Small intestine (tissue), 16 donors: ENCODE measurements at places on chromosomes 2 and 18.

GRCh38 chr18:47264308-47264700 is 12.8 kb upstream of the SKOR2 start:
- no peak overlapping the region for H3K4me3 ChIP-seq
- H3K27me3 ChIP-seq, result peaks cover 68% of the 10 kb centered on the region
- DNase-seq, result no peak
- no peaks in the 10 kb centered on the region for H3K4me1 ChIP-seq

GRCh38 chr2:70569559-70569958 is 15.9 kb upstream of the TGFA start:
- H3K36me3 ChIP-seq, result no peaks in the 10 kb centered on the region
- no peak overlapping the region for H3K27ac ChIP-seq
- H3K27me3 ChIP-seq, result no peaks in the 10 kb centered on the region
- H3K4me3 ChIP-seq, result no peak overlapping the region
- no peaks in the 10 kb centered on the region for H3K4me1 ChIP-seq
- no peak for DNase-seq

DNA sequence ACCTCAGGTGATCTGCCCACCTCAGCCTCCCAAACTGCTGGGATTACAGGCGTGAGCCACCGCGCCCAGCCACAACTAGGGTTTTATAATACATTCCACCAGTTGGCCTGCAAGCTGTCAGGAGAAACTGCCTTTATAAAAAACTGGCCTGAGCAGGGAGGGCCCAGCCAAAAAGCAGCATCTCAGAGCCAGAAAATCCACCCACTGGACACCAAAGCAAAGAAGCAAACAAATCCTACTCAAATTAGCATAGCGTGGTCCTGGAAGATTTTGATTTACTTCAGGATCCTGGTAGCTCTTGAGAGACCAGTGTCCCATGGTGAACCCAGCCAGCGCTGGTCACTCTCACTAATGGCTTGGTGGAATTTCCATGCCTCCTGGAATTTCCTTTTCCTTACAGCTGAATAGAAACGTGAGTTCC is 60.0 kb upstream of the PXDN start:
- DNase-seq, result no peak

DNA sequence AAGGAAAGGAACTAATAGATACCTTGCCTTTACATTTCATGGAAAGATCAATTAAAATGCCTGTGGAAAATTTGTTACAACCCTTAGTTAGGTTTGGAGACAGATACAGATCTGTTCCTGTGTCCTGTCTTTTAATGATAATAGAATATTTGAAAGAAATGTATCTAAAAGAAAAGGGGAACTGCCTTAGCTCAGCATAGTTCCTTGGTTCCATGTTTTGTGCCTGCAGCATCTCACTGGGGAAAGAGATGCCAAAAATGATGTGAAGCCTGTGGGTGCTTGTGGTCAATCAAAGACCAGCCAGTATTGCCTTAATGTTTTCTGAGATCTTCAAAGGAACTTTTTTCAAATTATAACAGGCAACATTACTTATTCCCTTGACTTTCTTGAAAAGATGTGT is 147.6 kb downstream of the ADCYAP1 start:
- H3K27me3 ChIP-seq, result no peaks in the 10 kb centered on the region
- no peak overlapping the region for H3K4me3 ChIP-seq
- H3K27ac ChIP-seq, result no peak overlapping the region

DNA sequence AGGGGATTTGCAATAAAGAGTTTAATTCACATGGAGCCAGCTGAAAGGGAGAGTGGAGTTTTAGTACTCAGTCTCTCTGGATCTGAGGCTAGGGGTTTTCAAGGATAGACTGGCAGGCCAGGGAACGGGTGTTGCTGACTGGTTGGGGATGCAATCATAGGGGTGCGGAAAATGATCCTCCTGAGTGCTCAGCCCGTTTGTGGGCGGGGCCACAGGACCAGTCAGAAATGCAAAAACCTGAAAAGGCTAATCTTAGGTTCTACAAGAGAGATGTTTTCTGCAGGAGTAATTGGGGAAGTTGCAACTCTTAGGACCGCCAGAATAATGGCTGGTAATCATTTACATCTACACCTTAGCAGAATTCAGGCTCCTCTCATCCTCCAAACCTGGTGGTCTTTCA is 2.5 kb downstream of the NFU1 start:
- no peak for DNase-seq
- H3K27me3 ChIP-seq, result no peaks in the 10 kb centered on the region
- peaks cover 9% of the 10 kb centered on the region for H3K4me1 ChIP-seq

DNA sequence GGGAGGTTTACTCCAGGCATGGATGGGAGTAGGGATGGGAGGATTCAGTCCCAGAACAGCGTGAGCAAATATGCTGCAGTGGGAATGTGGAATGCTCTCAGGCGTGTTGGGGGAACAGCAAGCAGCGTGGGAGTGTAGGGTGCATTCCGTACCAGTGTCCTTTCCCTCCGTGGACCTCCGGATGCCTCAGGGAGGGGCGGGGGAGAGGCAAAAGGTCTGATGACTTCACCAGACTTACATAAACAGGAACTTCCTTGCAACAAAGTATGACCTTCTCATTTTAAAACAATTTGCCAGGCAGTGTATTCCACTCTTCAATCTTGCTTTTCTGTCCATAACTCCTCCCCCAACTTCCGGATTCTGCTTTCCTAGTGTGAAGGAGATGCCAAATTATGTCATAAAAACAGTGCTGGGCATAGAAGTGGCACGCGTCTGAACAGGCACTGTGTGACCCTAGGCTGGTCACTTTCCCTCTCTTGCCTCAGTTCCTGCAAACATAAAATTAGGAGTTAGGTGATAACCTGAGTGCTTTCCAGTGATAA is 36.9 kb downstream of the RPL37A start:
- no peaks in the 10 kb centered on the region for H3K36me3 ChIP-seq
- no peaks in the 10 kb centered on the region for H3K27me3 ChIP-seq
- no peak overlapping the region for H3K4me3 ChIP-seq
- peak; percentile 41 for DNase-seq

DNA sequence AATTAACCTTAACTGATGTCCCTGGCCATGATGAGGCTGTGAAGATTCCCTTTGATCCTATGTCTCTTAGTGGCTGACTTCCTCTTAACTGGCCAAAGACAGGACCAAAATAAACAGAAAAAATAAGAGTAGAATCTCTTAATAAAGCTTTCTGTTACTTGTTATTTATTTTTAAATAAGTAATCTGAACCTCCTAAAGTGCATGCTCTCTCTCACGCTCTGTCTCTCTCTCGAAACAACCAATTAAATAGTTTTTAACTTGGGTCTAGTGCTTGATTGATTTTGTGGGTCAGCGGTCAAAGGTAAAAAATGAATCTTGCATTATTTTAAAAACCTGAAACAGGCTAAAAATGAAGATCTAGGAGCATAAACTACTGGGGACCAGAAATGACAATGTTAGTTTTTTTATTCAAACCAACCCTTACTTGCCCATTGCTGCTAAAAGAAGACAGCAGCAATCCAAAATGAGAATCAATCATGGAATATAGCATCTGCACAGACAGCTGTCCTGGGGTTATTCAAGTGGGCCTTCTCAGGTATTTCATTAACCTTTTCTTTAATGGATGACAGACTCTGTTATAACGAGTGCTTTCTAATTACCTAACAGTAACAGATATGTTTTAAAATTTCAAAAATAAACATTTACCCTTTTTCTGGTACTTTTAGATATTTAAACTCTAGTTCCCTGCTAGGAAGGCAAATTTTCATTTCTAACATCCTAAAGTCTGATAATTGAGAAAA is 11.2 kb downstream of the GAREM1 start:
- DNase-seq, result no peak
- no peaks in the 10 kb centered on the region for H3K27me3 ChIP-seq
- no peaks in the 10 kb centered on the region for H3K36me3 ChIP-seq
- no peak overlapping the region for H3K27ac ChIP-seq
- peaks cover 1% of the 10 kb centered on the region for H3K4me1 ChIP-seq
- no peak overlapping the region for H3K4me3 ChIP-seq

DNA sequence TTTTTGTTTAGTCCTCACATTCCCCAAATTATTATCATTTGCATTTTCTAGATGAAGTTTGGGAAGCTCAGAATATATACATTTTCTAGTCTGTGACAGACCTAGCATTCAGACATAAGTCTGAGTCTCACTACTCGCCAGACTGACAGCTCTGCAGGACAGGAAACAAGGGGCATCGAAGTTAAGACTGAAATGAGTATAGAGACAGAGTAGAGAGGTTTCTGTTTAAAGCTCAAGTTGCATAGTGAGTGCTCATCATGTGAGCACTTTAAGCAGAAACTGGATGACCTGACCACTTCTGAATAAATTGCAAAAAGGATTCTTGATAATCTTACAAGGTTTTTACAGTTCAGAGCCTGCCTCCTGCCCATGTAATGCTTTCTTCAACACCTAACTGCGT is 1.1 kb downstream of the HADHB start:
- H3K4me3 ChIP-seq, result no peak overlapping the region
- H3K27me3 ChIP-seq, result no peaks in the 10 kb centered on the region
- peak; percentile 35 for DNase-seq
- H3K27ac ChIP-seq, result peak overlapping the region; percentile 98
- H3K36me3 ChIP-seq, result no peaks in the 10 kb centered on the region

DNA sequence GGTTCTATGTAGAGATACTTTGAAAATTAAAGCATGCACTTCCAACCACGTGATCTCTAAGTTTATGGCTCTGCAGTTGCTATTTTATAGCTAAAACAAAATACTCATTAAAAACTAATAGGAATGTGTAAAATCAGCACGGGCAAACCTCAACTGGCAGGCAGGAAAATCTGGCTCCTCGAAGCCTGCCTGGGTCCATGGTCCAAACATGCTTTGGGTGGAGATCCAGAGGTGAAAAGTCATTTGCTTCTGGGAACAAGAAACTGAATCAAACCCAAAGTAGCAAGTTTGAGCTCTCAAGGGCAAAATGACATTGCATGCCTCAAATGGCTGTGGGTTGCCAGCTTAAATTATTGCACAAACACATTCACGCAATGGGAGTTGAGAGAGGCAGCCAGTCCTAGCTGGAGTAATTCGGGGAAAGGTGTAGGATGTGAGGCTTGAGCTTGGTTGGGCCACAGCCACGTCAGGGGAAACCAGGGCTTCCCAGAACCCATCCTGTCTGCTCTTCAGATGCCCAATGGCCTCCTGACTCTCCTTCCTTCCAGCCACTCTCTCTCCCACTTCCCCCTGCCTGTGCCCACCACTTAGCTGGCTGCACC is 75.2 kb upstream of the LCLAT1 start:
- no peak overlapping the region for H3K27ac ChIP-seq
- DNase-seq, result no peak
- H3K4me1 ChIP-seq, result no peaks in the 10 kb centered on the region
- no peak overlapping the region for H3K4me3 ChIP-seq
- H3K27me3 ChIP-seq, result no peaks in the 10 kb centered on the region

DNA sequence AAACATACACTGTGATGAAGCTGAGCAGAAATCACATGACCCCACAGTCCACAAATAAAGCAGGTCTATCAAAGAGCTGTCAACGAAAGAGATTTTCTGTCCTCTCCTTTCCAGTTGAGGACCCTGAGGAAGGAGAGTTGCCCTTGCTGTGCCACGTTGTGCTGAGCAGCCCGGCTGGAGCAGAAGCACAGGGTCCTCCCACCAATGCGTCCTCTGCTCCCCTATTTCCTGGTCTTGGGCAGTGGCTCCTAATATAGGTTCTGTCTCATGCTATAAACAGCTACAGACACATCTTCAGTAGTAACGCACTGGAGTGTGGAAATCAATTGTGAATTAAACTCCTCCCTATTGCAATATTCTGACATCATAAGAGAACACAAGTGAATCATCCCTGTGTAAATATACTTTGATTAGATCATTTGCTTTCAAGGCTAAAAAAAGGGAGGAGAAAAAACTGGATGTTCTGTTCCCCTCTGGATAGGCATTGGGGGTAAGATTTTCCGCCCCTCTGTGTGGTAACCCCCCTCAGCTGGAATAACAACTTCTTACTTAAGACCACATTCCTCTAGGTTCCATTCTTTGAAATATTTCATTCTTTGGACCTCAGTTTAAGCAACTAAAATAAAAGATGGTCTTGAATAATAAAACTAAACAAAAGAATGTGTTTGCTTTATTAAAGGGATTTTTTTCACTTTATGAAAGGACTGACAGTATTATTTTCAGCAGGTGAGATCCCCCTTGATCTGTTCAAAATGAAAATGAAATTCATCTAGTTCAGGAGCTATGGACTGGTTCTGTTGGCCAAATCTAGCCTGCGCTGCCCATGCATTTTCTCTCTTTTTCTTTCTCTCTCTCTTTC is 8.3 kb upstream of the RHOB start:
- no peaks in the 10 kb centered on the region for H3K27me3 ChIP-seq
- no peak overlapping the region for H3K27ac ChIP-seq
- H3K4me3 ChIP-seq, result no peak overlapping the region
- peaks cover 6% of the 10 kb centered on the region for H3K4me1 ChIP-seq
- no peak for DNase-seq

DNA sequence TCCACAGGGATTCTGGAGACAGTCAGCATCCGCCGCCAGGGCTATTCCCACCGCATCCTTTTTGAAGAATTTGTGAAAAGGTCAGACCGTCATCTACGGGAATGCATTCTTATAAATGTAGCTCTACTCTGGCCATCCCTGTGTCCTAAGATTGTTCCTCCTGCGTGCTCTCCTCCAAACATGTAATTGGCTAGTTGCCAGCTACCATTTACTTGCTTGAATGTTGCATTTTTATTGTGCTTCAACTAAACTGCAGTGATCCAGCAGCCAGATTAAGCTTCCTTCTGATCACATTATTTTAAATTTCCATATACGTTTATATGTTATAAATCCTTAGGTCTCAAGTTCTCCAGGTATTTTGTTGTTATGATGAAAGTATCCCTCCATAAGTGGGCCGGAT is 248.5 kb upstream of the SP5 start:
- no peaks in the 10 kb centered on the region for H3K27me3 ChIP-seq
- H3K27ac ChIP-seq, result no peak overlapping the region
- DNase-seq, result no peak
- H3K4me1 ChIP-seq, result no peaks in the 10 kb centered on the region

DNA sequence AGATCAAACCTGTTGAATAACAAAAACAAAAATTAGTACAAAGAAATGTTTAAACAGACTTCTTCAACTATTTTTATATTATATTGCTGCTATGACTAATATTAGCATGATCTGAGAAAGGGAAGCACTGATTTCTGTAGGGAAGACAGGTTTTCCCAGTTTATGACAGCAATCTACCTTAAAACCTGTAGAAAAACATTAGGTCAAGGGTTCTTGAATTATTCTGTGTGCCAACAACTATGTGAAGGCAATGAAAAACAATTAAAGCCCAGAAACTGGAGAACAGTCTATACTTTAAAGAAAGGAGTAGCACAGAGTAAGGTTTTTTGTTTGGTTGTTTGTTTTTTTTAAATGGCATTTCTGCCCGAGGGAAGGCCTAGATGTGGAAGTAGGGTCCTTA is 23.3 kb downstream of the PUM2 start:
- H3K27ac ChIP-seq, result no peak overlapping the region
- H3K4me1 ChIP-seq, result no peaks in the 10 kb centered on the region
- peak; percentile 37 for DNase-seq
- H3K36me3 ChIP-seq, result peaks cover 5% of the 10 kb centered on the region

DNA sequence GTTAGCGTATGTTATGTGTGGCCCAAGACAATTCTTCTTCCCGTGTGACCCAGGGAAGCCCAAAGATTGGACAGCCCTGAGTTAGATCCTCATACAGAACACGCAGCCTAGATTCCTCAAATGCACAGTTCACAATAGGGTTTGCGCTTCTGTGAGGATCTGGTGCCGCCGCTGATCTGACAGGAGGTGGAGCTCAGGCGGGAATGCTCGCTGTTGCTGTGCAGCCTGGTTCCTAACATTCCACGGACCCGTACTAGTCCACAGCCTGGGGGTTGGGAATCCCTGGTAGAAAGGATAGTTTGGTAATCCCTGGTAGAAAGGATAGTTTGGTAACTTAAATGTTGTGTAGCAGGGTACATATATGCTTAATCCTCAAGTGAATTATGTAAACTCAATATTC is 27.0 kb downstream of the MAPRE3 start:
- no peak overlapping the region for H3K4me3 ChIP-seq
- DNase-seq, result no peak
- H3K27me3 ChIP-seq, result peaks cover 2% of the 10 kb centered on the region
